Activated naive CD8-positive, alpha-beta T cell treated with anti-CD3 and anti-CD28 coated beads for 36 hours (primary cell): ENCODE measurements at places on chromosomes 6 and 20.

DNA sequence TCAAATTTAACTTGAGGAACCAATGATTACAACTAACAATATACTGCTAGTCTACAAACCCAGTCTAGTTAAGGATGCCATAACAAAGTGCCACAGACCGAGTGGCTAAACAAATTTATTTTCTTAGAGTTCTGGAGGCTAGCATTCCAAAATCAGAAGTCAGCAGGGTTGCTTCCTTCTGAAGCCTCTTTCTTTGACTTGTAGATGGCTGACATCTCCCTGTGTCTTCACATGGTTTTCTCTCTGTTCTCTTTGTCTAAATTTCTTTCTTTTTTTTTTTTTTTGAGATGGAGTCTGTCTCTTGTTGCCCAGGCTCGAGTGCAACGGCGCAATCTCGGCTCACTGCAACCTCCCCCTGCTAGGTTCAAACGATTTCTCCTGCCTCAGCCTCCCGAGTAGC is 56.1 kb downstream of the NCOA3 start:
- peaks cover 50% of the 10 kb centered on the region for H3K4me1 ChIP-seq
- H3K27ac ChIP-seq, result no peak overlapping the region
- no peak for DNase-seq
- peaks cover 36% of the 10 kb centered on the region for H3K36me3 ChIP-seq

GRCh38 chr20:47727909-47728361 is 57.3 kb downstream of the SULF2 start:
- peak overlapping the region; percentile 91 for H3K27ac ChIP-seq
- H3K4me3 ChIP-seq, result peak overlapping the region; percentile 82
- H3K4me1 ChIP-seq, result peaks cover 27% of the 10 kb centered on the region
- peaks cover 5% of the 10 kb centered on the region for H3K36me3 ChIP-seq
- no peaks in the 10 kb centered on the region for H3K27me3 ChIP-seq
- no peak for DNase-seq

DNA sequence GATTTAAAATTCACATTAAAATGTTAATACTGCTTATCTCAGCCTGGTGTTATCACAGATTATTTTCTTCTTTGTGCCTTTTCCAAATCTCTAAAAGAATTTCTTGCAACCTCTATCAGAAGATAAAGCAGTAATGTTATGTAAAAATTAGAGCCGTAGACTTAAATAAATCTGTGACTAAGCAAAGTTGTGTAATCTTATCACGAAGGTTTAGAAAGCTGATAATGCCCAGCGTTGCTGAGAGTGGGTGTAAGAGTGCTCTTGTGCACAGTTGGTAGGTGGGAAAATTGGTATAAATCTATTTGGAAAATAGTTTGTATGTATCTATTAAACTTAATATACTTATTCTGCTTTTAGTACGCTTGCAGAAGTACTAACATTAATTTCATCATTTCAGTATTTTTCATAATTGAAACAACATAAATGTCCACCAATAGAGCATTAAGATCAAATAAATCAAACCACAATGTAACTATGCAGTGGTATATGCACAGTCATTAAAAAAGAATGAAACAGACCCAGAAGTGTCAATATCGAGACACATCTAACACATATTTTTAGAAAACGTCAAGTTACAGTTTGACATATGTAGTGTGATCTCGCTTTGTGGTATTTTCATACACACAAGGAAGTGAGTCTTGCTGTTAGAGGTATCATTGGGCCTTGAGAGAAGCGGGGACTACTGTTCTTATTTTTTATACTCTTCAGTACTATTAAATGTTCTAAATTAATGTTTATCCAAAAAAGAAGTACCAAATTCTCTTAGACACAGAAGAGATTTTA is 54.4 kb upstream of the PBOV1 start:
- no peak overlapping the region for H3K27ac ChIP-seq
- no peak for DNase-seq

- DNase-seq, result no peak
- H3K4me1 ChIP-seq, result peaks cover 2% of the 10 kb centered on the region
- H3K4me3 ChIP-seq, result no peak overlapping the region
- H3K27me3 ChIP-seq, result peaks cover 13% of the 10 kb centered on the region
- H3K27ac ChIP-seq, result no peak overlapping the region
Measured at GRCh38 chr20:20780127-20780824, 67.8 kb upstream of the RALGAPA2 start.

GRCh38 chr6:25290306-25291060 is 11.3 kb downstream of the CARMIL1 start:
- H3K27me3 ChIP-seq, result no peaks in the 10 kb centered on the region
- H3K36me3 ChIP-seq, result peaks cover 9% of the 10 kb centered on the region
- DNase-seq, result no peak
- no peak overlapping the region for H3K27ac ChIP-seq
- H3K4me3 ChIP-seq, result no peak overlapping the region

GRCh38 chr6:161091972-161092701 is 100.6 kb downstream of the MAP3K4 start:
- no peak overlapping the region for H3K4me3 ChIP-seq
- H3K4me1 ChIP-seq, result no peaks in the 10 kb centered on the region
- no peaks in the 10 kb centered on the region for H3K27me3 ChIP-seq
- no peak for DNase-seq
- H3K27ac ChIP-seq, result no peak overlapping the region

- H3K27me3 ChIP-seq, result no peaks in the 10 kb centered on the region
- H3K36me3 ChIP-seq, result peaks cover 5% of the 10 kb centered on the region
- H3K4me1 ChIP-seq, result peaks cover 25% of the 10 kb centered on the region
- peak overlapping the region; percentile 93 for H3K27ac ChIP-seq
Measured at GRCh38 chr6:41707565-41708200, 27.7 kb downstream of the TFEB start.

- H3K4me1 ChIP-seq, result no peaks in the 10 kb centered on the region
- H3K27ac ChIP-seq, result no peak overlapping the region
- H3K27me3 ChIP-seq, result peaks cover 8% of the 10 kb centered on the region
- no peaks in the 10 kb centered on the region for H3K36me3 ChIP-seq
Measured at GRCh38 chr20:16609066-16609465, 35.8 kb upstream of the KIF16B start.

GRCh38 chr6:119310486-119311036 is 39.0 kb downstream of the MAN1A1 start:
- peaks cover 32% of the 10 kb centered on the region for H3K36me3 ChIP-seq
- H3K4me1 ChIP-seq, result peaks cover 55% of the 10 kb centered on the region
- no peak overlapping the region for H3K4me3 ChIP-seq
- H3K27ac ChIP-seq, result no peak overlapping the region
- no peak for DNase-seq

DNA sequence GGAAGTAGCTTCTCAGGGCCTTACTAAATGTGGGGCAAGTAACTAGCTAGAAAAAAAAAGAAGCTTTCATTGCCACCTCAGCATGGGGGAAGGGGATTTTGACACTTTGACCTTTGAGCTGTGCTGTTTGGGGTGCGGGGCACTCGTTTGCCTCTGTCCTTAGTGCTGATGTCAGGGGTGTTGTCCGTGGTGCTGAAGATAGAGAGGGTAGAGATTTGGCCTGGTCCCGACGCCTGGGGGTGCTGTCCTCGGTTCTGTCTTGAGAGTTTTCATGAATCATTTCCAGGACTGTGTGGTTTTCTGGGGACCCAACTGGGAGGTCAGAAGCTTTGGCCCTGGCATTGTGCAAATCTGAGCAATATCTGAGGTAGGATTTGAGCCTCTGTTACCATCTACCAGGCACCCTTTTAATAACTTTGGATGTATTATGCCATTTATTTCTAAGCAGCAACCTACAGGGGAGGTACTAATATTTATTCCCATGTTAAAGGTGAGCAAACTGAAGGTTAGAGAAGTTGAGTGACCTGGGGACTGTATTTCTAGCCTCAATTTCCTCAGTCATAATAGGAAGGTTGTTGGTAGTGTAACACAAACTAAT is 78.0 kb downstream of the DLGAP4 start:
- no peaks in the 10 kb centered on the region for H3K4me1 ChIP-seq
- DNase-seq, result peak; percentile 31
- H3K27me3 ChIP-seq, result peaks cover 5% of the 10 kb centered on the region
- no peak overlapping the region for H3K27ac ChIP-seq

DNA sequence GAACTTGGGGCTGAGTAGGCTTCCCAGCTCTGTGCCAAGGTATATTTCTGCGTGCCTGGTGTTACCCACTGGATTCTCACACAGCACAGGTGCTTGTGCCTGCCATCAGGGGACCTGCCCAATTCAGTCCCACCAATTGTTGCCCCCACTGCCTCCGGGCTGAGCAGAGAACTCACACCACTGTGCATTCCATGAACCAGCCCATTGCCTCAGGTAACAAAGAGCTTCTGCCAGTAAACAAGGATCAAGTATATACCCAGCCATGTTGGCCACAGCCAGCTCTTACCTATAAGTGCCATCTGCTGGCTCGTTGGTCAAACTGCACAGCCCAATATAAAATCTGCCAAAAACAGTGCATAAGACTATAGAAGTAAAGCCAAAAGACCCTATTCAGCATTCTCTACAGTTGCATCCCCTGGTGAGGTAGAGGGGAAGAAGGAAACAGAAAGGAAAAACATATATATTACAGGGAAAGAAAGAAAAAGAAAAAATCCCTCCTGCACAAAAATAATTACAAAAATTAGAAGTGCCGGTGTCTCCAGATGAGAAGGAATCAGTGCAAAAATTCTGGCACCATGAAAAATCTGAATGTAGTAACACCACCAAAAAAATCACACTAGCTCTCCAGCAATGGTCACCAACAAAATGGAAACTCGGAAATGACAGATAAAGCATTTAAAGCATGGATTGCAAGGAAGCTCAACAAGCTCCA is 241.4 kb downstream of the IBTK start:
- H3K27ac ChIP-seq, result no peak overlapping the region
- no peak overlapping the region for H3K4me3 ChIP-seq
- no peaks in the 10 kb centered on the region for H3K4me1 ChIP-seq
- no peaks in the 10 kb centered on the region for H3K36me3 ChIP-seq

DNA sequence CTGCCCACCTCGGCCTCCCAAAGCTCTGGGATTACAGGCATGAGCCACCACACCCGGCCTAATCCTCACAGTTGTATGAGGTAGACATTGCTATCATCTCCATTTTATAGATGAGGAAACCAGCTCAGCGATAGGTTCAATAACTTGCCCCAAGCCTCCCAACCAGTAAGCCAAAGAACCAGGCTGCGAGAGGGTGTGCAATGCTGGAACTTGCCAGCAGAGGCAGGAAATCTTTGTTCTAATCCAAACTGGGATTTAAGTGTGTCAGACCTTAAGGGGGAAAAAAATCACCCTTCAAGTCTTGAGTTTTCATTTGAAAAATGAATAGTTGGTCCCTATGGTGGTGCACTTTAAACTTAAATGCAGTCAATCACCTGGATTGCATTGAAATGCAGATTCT is 20.1 kb upstream of the RNGTT start:
- H3K4me3 ChIP-seq, result no peak overlapping the region
- H3K36me3 ChIP-seq, result no peaks in the 10 kb centered on the region
- no peak overlapping the region for H3K27ac ChIP-seq
- DNase-seq, result peak; percentile 7
- no peaks in the 10 kb centered on the region for H3K27me3 ChIP-seq

- no peaks in the 10 kb centered on the region for H3K4me1 ChIP-seq
- DNase-seq, result no peak
- no peak overlapping the region for H3K4me3 ChIP-seq
Measured at GRCh38 chr6:165721356-165721755, 58.3 kb upstream of the PDE10A start.

GRCh38 chr6:28947831-28948270 is 24.1 kb upstream of the TRIM27 start:
- peaks cover 15% of the 10 kb centered on the region for H3K27me3 ChIP-seq
- DNase-seq, result no peak
- H3K4me3 ChIP-seq, result no peak overlapping the region

GRCh38 chr20:2602046-2602735 is 50.2 kb upstream of the NOP56 start:
- no peak overlapping the region for H3K4me3 ChIP-seq
- H3K27me3 ChIP-seq, result peaks cover 4% of the 10 kb centered on the region
- DNase-seq, result no peak
- no peaks in the 10 kb centered on the region for H3K4me1 ChIP-seq

DNA sequence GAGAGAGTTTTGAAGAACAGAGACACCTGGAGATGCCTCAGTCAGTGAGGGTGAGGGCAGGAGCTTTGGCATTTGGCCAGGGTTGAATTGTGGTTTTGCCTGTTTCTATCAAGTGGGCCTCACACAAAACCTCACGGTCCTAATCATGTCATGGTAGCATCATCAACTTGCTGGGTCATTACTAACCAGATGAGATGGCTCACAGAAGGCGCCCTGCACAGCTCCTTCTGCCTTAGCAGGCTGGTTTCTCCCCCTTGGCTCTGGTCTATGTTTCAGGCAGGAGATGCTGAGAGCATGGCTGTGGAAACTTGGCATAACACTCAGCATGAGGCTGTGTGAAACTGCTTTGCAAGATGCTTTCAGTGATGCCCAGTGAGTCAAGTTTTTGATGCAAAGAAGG is 99.3 kb downstream of the LRRC1 start:
- H3K4me3 ChIP-seq, result no peak overlapping the region
- DNase-seq, result peak; percentile 47
- peaks cover 7% of the 10 kb centered on the region for H3K36me3 ChIP-seq
- no peaks in the 10 kb centered on the region for H3K27me3 ChIP-seq

DNA sequence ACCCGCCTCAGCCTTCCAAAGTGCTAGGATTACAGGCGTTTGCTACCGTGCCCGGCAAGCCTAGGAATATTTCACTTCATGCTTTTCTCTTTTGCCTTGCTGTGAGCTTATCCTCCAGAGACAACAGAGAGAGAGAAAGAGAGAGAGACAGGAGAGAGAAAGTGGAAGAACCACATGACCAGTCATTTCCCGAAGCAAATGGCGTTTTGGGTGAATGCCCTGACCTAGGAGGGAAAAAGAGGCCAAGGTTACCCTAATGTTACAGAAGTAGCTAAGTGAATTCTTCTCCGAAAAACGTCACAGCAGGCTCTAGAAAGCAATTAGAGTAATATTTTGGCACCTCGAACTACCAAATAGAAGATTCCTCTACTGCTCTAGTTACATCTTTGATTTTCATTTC is 9.1 kb downstream of the SGK1 start:
- no peak for DNase-seq
- H3K27me3 ChIP-seq, result no peaks in the 10 kb centered on the region
- peaks cover 23% of the 10 kb centered on the region for H3K4me1 ChIP-seq
- H3K36me3 ChIP-seq, result peaks cover 2% of the 10 kb centered on the region
- no peak overlapping the region for H3K27ac ChIP-seq
